ENCODE measurements at places on chromosomes 11 and 22.

DNA sequence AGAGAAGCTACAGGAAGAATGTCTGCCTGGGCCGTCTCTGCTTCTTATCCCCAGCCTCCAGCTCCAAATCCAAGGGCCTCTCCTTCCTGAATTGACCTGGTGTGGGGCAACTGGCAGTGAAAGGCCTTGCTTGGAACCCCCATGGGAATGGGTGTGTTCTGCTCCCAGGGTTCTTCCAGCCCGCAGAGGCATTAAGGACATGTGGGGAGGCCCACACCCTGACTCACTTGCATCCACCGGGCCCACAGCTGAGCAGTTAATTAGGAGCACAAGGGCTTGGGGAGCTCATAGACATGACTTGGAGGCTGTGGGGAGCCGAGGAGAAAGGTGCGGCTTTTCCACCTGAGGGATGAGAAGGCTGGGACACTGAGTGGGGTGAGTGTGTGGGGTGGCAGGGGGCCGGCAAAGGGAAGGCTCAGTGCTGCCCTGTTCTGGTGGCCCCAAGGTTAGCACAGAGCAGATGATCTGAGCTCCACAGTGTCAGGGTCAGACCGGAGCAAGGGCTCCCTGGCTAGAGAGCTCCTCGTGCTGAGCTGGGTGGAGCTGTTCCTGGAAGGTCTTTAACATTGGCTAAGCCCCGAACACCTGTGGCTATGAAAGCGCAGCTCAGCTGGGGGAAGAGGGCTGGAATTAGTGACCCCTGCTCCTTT lies 64.5 kb upstream of the NECTIN1 start:
- DNase-seq = no peak

DNA sequence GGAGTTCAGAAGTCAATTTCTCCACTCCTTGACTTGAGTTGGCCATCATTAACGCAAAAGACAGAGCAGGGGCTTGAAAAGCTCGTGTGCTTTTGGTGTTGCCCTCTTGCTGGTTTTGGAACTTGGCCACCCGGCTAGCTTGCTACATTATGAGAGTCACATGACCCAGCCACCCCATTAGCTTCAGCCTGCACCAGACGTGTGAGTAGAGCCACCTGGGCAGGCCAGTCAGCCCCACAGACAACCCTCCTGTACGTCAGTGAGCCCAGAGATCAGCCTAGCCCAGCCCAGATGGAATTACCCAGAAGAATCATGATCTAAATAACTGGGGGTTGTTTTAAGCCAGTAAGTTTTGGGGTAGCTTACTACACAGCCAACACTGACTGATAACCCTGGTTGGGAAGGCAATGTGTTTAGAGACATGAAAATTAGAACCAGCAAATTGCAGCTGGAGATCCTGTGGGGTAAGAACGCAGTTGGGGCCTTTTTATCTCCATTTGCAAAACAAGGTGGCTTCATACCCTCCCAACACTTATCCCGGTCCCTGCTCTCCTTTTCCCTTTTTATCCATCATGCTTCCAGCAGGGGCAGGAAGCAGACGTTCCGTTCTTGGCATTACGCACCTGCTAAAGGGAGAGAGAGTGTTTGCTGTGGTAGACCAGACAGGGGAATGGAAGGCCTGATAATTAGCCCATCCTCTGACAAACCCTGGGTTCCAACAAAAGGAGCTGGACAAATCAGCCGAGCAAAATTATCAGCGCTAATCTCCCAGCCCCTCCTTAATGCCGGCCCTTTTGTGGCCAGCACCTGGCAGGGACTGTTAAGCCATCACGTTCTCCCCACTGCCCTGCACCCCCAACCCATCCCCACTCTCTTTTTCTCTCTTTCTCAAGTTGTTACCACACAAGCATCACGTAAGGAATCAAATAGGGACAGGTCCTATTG lies 548.7 kb upstream of the CADM1 start:
- no peak for DNase-seq

DNA sequence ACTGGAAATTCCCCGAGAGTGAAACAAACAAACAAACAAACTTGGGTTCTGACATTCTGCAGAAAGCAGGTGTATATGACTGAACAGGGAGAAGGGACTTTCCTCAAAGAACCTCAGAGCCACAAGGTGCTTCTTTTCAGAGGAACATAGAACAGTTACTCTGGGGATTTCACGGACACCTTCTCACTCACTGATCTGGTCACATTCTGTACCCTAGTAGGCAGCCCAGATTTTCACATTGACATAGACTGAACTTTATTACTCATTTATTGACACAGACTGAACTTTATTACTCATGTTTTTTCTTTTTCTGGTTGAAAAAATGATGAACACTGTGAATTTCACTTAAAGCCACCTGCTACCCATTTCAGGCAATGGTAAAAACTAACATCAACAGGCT lies 263.0 kb downstream of the OPCML start:
- DNase-seq = no peak

DNA sequence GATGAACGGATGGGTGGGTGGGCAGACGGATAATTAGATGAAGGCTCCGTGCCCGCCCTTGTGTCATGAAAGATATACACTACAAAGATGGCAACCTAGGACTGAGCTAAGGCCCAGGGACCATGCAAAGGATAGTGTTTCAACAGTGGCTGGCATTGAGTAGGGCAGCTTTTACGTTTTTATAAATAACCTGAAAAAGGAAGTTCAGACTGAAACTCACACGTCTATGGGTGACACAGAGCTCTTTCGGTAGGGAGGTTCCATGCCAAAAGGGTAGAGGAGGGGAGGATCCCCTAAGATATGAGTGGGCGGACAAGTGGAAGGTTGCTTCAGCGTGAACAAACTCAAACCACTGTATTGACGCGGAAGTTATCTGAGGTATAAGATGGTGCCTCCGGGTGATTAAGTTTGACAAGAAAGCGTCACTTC lies 90.5 kb downstream of the UBASH3B start:
- peak; percentile 96 for DNase-seq

DNA sequence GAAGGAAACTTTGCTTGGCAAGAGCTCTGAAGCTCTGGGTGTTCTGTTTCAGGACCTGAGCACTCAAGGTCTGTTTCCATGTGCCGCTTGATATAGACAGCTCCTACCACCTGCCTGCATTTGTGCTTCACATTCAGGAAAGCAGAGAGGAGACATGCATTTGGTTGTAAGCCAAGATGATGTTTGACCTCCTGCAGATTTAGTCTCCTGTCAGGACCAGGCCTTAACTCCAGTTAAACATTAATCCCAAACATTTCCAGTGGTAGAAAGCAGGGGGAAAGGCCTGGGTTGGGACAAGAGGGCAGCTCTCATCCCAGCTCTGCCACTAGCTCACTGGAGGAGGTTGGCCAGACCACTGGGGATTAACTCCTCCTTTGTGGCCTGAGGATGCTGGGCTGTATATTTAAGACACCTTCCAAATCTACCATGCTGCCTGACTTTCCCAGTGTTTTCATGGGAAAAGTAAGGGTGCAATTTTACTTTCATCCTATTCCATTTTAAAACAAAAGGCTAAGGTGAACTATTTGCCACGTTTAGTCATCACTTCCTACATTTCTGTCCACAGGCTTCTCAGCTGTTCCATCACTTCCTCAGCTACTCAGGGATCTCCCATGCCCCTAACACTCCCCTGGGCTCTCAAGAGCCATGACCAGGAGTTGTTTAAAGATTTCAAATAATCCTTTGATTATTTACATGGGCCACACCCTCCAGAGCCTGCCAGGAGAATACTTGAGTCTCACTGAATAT lies 80.9 kb downstream of the INSC start:
- no peak for DNase-seq

DNA sequence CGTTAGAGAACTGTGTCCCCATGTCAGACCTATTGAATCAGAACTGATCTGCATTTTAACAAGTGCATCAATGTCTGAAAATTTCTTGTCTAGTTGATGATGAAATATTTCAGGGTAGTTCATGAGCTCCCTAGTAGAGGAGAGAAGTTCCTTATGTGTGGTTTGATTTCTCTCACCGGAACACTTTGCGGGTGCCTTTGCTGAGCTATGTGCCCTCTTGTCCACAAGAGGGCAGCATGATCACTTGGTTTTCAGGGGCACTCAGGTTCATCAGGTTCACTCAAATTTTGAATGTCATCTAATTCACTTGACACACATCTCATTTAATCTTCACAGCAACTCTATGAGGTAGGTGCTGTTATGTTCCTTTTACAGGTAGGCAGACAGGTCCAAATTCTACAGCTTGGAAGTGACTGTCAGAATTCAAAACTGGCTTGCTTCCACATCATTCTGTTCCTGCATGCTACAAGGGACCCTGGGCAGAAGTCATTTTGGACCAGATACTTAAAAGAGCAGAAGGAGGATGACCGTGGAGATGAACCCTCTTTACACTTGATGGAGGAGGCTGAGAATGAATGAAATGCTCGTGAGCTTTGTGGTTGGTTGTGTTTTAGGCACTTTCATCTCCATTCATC lies 55.6 kb downstream of the P4HA3 start:
- peak; percentile 74 for DNase-seq

DNA sequence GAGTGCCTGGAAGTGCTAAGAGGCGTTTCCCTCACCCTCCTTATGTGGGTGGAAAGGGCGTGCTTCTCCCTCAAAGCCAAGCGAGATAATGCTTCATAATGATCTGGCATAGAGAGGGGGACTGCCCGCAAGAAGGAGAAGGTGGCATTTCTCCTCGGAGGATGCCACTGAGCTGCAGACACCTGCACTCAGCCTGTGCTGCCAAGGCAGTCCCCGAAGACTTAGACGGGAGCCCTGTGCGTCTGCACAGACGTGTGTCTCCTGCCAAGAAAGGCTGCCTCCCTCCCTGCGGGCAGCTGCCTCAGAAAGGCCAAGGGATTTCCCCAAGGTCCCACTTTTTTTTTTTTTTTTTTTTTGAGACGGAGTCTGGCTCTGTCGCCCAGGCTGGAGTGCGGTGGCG lies 48.1 kb upstream of the SPATA19 start:
- no peak for DNase-seq

DNA sequence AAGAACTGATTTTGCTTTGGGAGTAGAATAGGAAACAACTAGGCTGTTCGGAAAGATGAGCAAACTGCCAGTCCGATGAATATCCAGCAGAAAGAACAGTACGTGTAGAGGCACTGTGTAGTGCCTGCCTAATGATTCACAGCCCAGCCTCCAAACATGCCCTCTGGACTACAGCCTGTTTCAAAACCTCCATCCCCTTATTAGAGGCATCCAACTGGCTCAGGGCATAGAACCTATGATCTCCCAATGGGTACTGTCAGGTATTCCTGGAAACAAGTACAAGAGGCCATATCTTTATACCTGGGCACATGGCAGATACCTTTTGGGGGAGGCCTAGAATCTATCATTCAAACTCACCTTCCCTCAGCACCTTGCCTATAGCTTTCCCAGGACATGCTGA lies 4.9 kb downstream of the RRP8 start:
- no peak for DNase-seq

DNA sequence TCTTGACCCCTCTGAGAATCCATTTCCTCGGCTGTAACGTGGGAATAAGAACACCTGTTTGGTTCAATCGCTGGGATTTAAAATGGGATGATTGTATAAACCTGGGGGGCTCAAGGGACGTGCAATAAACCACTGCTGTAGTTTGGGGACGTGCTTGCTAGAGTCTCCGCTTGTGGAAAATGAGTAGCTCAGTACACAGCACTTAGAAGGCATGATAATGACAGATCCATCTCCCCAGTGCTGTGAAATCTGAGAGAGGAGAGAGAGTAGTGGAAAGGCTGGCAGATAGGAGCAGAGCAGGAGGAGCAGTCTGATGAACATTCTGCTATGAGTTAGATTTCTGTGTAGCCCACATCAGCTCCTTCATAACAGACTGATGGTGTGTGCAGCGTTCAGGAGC lies 256.5 kb downstream of the MN1 start:
- no peak for DNase-seq

GRCh38 chr11:60504219-60504905 lies 10.8 kb upstream of the MS4A13 start:
- no peak for DNase-seq

- DNase-seq = no peak
Observed at GRCh38 chr11:122002926-122003325, 113.1 kb downstream of the BLID start.

GRCh38 chr22:19070397-19071169 lies 51.6 kb downstream of the DGCR2 start:
- no peak for DNase-seq

GRCh38 chr11:32893093-32893342 lies 407 bp downstream of the QSER1 start:
- no peak for DNase-seq

DNA sequence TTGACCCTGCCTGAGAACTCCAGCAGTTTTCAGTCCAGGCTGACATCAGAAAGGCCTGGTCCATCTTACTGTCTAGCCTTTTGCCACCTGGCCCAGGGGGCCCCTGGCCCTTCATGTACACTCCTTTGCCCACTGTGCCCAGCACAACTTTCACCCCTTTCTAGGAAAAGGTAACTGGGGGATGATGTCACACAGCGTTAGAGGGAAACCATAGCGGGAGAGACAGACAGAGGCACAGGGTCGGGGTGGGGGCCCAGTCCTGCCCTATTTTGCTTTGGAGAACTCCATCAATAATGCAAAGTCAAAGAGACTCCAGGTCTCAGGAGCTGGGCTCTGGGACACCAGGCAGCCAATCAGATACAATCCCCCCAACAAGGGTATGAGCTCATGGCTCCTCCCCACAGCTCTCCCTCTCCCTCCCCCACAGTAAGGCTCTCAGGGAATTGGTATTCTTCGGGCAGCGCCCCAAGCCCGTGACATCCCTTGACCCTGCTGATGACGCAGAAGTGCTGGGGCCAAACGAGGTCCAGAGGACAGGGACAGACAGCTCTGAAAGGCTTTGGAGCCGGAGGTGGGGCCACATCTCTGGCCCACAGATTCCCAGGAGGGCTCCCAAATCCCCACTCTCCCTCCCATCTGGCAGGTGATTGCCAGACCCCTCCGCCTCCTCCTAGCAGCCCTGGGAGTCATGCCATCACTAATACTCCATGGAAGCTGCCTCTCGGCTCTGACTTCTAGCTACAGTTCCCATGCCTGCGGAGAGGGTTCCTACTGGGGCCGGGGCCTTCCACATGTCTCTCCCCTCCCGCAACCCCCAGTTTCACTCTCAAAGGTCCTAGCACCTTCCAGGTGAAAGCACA lies 5.9 kb downstream of the USP2 start:
- DNase-seq = no peak

DNA sequence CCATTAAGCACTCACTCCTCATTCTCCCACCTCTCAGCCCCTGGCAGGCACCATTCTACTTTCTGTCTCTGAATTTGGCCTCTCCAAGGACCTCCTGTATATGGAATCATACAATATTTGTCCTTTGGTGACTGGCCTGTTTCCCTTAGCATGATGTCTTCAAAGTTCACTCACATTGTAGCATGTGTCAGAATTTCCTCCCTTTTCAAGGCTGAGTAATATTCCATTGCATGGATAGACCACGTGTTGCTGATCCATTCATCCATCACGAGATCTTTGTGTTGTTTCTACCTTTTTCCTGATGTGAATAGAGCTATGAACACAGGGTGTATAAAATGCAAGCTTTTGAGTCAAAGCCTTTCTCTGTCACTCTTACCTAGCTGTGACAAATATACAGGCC lies 11.6 kb downstream of the FADS2 start:
- DNase-seq = no peak
